ENCODE measurements at places on chromosomes 3 and 15.

DNA sequence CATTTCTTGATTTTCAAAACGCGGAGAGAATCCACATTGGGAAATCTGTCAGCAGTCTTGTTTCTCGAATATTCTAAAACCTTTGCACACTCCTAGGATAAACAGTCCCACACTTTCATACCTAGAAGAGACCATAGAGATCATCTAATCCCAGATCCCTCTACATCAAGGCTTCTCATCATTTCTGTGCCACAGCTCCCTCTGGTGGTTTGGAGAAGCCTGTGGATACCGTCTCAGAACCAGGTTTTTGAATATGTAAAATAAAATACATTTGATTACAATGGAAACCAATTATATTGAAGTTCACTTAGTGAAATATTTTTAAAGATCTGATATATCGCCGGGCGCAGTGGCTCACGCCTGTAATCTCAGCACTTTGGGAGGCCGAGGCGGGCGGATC lies 211.9 kb upstream of the GOLGA6L4 start:
- DNase-seq, result no peak

- DNase-seq, result no peak
These were observed 99.6 kb downstream of the ABI3BP start for GRCh38 chr3:100893590-100893989.

GRCh38 chr3:63135367-63135766 lies 142.7 kb upstream of the SYNPR start:
- DNase-seq, result no peak

GRCh38 chr15:90141646-90142045 lies 39.4 kb upstream of the IDH2 start:
- no peak for DNase-seq

- DNase-seq, result no peak
These were observed 230.6 kb downstream of the NEK10 start for GRCh38 chr3:27138562-27138961.

DNA sequence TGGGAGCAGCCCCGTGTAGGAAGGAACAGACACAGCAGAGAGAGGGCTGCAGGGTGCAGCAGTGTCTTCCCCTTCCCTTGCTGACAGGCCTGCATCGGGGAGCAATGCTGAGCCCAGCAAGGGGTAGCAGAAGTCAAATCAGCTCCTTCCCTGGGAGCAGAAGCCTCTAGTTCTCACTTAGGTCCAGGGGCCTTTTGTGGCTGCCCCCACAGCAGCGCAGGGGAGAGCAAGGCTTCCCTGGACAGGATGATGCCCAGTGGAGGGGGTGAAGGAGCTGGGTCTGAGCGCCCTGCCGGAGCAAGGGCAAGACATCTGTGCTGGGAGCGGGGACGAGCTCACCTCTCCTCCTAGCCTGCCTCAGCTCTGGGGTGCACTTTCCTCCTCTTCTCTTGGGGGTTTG lies 827 bp downstream of the PLCB2 start:
- DNase-seq, result peak; percentile 30

DNA sequence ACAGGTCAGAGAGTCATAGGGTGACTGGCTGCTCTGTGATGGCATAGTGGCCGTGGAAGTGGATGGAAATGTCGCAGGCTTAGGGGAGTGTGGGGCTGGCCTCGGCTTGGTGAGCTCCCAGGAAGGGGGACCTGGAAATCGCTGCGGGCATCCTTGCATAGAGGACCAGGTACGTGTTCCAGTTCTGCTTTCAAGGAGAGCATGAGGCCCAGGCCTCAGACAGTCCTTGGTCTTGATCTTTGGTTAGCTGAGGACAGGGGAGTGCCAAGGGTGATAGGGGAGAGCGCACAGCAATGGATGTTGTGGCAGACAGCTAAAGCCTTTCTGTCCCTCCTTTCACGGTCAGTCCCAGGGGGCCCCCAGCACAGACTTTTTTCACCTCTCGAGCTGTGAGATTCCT lies 110.5 kb downstream of the SNRPN start:
- peak; percentile 38 for DNase-seq

DNA sequence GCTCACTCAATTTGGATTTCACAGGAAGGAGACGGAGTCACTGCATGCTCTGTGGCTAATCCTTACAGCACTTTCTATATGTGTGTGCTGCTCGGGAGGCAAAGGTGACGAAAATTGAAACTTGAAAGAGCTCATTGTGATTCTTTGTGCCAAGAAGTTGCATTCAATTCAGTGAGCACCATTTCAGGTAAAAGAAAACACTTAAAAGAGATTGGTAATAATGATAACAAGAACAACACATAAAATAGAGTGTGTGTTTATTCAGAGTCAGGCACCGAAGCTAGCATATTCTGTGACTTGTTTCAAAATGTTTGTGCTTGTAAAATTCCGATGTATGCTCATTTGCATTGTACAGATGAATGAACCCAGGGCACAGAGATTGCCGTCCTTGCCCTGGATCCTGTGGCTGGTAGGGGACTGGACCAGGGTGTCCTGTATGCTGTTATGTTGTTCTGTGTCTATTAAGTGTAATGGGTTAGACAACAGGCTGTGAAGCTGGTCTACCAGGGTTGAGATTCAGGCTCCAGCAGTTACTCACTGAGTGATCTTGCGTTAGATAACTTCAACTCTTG lies 193.3 kb upstream of the PROK2 start:
- DNase-seq, result no peak

DNA sequence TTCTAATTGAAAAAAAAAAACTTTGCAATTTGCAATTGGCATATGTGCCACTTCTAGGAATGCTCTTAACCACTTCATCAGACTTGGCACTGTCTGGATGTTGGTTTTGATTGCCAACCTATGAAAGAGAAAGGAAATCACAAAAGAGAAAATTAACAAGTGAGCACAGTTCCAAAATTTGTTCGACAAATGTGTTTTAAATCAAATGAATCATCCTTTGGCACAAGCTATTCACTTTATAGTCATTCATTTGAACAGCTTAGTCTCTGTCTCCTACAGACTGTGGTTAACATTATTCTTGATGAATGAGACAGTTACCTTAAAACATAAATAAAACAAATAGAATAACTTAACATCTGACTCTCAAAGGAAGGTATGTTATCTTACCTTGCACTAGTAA lies 265.0 kb downstream of the EPHA3 start:
- no peak for DNase-seq

GRCh38 chr3:130948929-130949328 lies 55.0 kb downstream of the ATP2C1 start:
- no peak for DNase-seq

DNA sequence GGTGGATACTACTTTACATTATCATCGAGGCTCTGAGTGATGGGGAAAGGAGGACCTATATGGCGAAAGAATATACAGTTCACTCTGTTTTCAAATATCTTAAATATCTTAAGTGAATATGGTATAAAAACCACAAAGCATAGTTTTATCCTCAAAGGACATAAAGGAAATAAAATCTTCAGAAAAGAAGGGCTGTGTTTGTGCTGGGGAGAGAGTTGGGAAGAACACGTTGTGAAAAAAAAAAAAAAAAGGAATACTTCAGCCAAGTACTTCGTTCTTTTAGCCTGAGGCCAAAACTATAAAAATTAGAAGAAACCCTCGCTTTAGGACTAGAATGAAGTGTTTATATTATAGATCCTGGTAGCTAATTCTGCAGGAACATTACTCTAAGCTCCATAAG lies 10.2 kb upstream of the TMEM212 start:
- DNase-seq, result no peak
